ENCODE measurements at places on chromosomes 3 and 15.

DNA sequence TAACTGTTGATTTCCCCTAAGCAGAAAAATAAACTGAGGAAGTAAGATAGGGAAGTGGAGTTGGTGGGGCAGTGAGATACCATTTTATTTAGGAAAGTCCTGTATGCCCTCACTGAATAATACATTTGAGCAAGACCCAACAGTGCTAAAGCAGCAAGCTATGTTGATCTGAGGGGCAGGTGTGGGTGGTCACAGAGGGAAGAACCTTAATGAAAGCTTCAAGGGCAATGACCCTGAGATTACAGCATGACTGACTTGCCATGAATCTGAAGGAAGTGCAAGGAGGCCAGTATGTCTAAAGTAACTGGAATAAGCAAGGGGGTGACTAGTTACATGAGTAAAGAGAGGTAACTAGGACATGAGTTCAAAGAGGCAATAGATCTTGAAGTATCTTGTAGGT is 159.5 kb downstream of the CD47 start:
- no peak for DNase-seq

- no peak for DNase-seq
These were observed 941 bp downstream of the ZBED2 start for GRCh38 chr3:111594205-111594604.

DNA sequence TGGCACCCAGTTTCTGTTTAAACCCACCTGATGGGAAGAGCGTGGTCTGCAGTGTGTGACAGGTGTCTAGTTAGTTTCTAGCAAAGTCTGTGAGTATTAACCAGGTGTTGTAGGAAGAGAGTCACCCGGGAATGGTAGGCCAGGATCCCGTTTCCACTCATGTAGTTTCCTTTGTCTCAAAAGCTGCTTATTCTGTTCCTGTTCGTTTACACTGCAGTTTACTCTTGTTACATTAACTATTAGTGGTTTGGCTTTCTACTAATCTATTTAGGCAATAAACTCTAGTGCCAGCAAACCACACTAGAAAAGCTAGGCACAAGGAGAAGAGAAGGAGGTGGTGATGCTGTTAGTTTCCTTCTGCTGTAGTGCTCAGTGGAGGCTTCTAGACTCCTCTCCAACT is 32.7 kb downstream of the WDR76 start:
- DNase-seq: no peak

DNA sequence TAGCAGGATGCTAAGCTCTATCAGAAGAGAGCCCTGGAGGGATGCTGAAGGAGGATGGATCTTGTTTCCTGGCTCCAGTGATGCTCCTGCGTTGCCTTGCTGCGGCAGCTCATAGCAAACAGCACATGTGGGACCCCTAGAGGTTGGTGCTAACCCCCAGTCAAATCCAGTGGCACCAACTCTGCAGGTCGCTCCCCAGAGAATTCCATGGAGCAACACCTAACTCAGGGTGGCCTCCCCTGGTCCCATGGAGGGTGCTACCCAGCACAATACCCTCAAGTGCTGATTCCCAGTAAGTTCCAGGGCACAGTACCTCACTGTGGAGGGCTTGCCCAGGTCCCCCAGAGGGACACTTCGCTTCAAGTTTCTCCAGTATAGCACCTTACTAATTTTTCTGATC is 231.2 kb downstream of the NEK10 start:
- DNase-seq: no peak

GRCh38 chr3:110454066-110454465 is 617.5 kb upstream of the NECTIN3 start:
- no peak for DNase-seq

DNA sequence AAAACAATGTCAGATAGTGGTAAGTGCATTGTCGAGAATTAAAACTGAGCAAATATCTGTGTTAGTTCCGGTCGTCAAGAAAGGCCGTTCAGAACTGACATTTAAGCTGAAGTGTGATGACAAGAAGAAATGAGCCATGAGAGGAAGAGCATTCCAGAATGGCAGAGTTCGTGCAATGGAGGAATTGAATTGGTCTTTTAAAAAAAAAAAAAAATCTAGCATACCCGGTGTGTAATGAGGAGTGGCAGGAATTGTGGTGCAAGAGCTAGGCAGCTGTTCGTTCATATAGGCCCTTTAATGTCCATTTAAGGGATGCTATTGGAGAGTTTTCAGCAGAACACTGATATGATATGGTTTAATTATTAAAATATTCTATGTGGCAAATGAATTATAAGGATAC is 2.6 kb upstream of the GBE1 start:
- no peak for DNase-seq

DNA sequence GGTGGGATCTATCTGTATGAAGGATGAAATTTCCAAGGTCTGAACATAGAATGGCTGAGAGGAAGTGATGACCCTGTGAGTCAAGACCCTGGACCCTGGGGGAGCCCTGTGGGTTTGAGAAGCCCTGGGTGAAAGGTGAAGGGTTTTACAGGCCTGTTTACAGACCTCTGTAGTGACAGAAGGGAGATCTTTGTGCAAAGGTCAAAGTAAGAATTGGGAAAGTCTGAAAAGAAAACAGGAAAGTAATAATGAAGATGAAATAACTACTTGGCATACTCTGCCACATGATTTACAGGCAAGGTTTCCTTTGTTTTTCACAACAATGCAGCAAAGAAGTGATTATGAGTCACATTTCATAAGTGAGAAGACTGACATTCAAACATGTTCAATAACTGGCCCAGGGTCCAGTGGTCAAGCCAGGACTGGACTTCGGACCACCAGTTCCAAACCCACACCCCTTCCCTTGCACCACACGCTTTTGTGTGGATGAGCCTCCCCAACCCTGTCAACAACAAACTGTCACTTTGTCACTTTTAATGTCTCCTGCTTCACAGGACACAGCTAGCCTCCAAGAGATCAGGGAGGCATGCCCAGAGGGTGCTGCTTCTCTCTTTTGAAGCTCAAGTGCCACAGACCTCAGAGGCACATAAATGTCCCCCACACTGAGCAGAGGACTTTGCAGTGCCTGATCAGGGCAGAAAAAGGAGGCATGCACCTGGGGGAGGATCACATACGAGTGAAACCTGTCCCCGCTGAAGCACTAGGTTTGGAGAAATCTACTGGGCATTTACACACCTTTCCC is 21.5 kb downstream of the CD86 start:
- no peak for DNase-seq

DNA sequence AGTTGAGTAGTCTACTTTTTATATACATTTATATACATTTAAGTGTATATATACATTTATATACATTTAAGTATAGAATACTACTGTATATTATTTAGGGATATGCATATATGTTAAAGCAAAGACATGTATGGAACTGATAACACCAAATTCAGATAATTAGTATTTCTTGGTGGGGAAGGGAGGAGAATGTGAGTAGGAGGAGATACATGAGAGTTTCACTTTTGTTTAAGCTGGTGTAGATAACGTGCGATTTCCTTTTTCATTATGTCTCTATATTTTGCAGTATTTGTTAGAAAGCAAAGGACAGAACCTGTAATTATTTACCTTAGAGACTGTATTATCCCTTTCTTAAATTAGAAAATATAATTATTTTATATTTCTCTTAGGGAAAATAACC is 16.6 kb upstream of the NIT2 start:
- DNase-seq: no peak

DNA sequence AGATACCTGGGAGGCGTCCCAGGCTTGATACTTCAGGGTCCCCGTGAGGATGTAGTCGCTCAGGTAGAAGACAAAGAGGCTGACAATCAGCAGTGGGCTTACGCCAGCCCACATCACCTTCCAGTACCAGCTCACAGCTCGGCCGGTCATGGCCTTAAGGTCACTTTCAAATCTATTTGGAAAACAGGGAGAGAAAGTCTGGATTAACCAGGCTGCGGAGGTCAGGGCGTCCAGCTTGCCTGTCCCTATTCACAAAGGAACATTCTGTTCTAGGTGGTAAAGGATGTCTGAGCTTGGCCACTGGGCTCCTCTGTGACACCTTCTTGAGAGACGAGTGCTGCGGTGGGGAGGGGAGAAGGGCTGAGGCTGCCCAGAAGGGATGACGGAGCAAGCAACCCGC is 36.5 kb downstream of the SLC6A20 start:
- no peak for DNase-seq

DNA sequence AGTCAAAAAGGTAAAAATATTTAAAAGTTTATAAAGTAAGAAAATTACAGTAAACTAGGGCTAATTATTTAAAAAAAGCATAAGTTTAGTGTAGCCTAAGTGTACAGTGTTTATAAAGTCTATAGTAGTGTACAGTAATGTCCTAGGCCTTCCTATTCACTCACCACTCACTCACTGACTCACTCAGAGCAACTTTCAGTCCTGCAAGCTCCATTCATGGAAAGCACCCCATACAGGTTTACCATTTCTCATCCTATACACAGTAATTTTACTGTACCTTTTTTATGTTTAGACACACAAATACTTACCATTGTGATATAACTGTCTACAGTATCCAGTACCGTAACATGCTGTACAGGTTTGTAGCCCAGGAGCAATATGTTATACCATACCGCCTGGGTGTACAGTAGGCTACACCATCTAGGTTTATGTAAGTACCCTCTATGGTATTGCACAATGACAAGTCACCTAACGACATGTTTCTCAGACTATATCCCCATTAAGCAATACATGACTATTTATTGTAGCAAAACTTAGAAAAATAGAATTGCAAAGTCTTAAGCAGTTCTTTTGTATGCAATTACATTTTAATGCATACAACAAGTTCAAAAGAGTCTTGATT is 19.5 kb downstream of the AVEN start:
- DNase-seq: no peak

DNA sequence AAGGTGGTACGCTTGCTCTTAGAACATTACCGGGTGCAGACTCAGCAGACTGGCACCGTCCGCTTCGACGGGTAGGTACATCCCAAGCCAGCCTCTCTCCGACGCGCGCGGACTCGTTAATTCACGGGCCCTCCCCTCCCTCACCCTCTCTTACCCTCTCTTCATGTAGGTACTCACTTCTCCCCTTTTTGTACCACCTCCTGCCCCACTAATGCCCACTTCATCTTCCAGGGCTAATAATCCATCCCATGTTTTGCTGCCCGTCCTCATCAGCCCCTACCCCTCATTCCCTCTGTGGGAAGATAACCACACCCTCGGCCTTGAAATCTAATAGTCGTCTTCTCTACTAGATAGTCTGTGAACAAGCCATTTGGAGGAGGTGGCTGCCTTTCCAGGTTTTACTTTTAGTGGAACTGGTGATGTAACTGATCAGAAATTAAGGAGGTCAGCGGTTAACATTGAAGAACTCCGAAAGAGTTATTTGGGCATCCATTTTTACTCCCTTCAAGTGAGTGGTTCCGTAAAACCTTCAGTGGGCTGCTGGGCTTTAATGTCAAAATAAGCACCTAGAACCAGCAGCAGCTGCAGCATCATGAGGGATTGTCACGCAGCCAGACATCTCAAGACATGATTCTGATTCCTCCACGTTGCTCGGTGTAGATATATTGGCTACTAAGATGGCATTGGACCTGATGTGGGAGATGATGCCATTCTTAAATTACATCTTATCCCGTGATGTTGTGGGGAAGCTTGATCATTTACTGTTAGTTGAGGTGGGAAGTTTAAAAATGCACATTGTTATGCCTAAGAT is 1.3 kb downstream of the FEM1B start:
- no peak for DNase-seq

GRCh38 chr3:150359381-150359780 is 48.7 kb upstream of the TSC22D2 start:
- DNase-seq: no peak

DNA sequence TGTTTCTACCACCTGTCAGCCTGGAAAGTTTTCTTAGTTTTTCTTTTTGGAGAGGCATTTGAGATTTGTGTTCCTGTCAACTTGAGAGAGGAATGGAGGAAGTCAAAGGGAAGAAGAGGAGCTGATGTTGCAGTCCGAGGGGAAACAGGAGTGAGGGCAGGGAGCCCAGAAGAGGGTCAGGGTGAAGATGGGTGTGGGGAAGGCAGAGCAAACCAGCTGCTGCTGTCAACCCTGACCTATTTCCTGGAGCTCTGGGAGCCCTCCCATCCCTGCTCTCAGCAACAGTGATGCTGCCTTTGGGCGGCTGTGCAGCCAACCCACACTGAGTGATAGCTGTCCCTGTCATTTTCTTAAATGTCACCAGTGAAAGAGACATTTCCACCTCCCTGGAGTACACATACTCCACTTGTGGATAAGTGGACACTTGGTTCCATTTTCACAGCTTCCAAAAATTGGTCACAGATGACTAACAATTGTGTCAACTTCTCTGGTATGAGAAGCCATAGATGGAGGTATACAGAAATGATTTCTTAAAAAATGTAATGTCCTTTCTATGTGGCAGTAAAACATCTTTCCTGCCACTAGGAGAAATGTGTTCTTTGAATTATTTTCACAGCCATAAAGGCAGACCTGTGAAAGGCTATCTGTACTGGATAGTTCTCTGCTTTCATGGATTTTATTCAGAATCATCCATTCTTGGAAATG is 556.3 kb upstream of the TBL1XR1 start:
- no peak for DNase-seq

- no peak for DNase-seq
These were observed 128.5 kb downstream of the MYRIP start for GRCh38 chr3:39937874-39938273.

DNA sequence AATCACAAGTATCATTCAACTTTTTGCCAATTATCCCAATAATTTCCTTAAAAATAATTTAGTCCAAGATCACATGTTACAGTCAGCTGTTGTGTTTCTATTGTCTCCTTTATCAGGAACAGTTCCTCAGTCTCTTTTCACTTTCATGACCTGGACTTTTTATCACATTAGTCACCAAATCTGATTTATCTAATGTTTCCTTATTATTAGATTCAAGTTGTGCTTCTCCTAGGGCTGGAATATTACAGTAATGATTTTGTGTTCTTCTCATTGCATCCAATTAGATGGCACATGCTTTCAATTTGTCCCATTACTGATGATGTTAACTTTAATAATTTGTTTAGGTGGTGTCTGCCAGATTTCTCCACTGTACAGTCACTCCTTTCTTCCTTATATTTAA is 66.3 kb upstream of the DCBLD2 start:
- DNase-seq: no peak

DNA sequence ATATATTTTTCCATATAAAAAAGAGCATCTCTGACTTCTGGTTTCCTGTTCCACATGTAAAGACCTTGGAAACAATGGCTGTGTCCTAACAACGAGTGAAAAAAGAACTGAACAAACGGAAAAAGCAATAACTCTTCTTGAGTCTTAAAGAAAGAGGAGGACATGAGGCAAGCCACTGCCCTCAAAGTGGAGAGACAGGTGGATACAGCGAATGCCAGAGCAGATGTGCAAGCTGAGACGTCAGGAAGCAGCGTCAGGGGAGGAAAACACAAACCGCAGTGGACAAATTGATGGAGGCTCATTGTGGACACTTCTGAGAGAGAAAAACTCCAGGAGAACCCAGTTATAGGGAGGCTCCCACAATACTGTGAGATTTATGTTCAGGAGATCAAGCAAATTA is 208.0 kb upstream of the MME start:
- DNase-seq: no peak

GRCh38 chr3:43957553-43957952 is 266.8 kb downstream of the ABHD5 start:
- no peak for DNase-seq

DNA sequence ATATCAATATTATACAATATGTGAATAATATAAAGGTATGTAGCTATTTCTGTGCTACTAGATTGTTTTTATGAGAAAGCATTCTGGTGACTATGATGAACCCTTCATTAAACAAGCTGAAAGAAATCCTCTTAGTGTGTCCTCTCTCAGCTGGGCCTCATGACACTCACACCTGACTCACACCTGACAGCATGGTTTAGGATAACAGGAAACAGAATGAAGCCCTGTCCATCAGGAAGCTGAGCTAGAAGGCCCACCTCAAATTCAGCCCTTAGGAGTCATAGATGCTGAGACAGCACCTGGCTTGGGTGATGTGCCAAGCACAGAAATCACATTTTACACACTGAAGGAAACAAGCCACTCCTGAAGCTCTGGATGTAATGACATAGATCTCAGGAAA is 30.8 kb downstream of the CHCHD4 start:
- DNase-seq: no peak

Data from activated T-cell treated with anti-CD3 and anti-CD28 coated beads for 48 hours (primary cell).